Right atrium auricular region (tissue), 2 donors: ENCODE measurements at places on chromosomes 4 and X. TPM values are rescaled to one million over a fixed set of nuclear protein-coding genes. Genes with fewer than 3 reads are reported as not detected.
A peak's percentile ranks its signal among the peaks of the same experiment; 100 is the strongest.

The FGG gene
- not detected for total RNA-seq

- no peak for DNase-seq
- no peaks in the 10 kb centered on the region for H3K4me1 ChIP-seq
Observed at GRCh38 chr4:6201580-6202091, 1.3 kb upstream of the JAKMIP1 start.

- H3K36me3 ChIP-seq: no peaks in the 10 kb centered on the region
- no peak for DNase-seq
- H3K27ac ChIP-seq: no peak overlapping the region
- no peak overlapping the region for H3K4me3 ChIP-seq
- H3K4me1 ChIP-seq: no peaks in the 10 kb centered on the region
Observed at GRCh38 chr4:67580577-67580976, 22.1 kb downstream of the STAP1 start.

DNA sequence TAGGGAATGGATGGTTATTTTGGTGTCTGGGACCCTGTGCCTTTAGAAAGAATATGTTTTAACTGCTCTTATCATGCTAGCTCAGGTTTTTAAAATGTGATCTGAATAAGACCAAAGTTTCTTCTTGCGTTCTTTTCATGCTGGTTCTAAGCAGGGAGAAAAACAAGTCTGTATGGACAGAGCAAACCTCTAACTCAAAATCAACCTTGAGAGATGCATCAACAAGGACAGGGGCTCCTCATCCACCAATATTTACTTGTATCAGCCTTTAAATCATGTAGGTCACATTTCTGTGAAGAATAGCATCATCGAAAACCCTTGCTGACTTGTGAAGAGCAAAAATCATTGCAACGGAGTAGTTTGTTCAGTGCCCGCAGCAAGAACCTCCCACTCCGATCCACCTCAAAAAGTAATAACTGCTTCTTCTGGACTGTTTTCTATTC is 1.2 kb downstream of the ATP10D start:
- H3K4me1 ChIP-seq: peaks cover 14% of the 10 kb centered on the region
- DNase-seq: no peak
- H3K4me3 ChIP-seq: peak overlapping the region; percentile 63
- peak overlapping the region; percentile 92 for H3K27ac ChIP-seq
- H3K27me3 ChIP-seq: no peaks in the 10 kb centered on the region

DNA sequence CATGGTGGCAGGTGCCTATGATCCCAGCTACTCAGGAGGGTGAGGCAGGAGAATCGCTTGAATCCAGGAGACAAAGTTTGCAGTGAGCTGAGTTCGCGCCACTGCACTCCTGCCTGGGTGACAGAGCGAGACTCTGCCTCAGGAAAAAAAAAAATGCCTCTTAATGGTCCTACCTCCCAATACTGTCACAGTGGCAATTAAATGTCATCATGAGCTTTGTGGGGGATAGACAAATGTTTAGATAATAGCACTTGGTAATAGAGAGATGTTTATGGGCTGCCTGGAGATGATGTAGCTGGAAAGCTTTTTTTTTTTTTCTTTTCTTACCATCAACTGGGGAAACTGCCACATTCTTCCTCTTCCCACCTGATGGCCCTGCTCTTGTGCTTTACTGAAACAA is 33.0 kb downstream of the GRK4 start:
- no peak overlapping the region for H3K4me3 ChIP-seq
- H3K4me1 ChIP-seq: no peaks in the 10 kb centered on the region
- no peaks in the 10 kb centered on the region for H3K27me3 ChIP-seq
- no peaks in the 10 kb centered on the region for H3K36me3 ChIP-seq
